Activated T-helper 1 cell treated with anti-CD3 and anti-CD28 coated beads, Interleukin-12 subunit alpha, Interleukin-12 subunit beta, Interleukin-2, Interleukin-4 antibody, amounts not matched to agents 30 ng/mL and 10 ng/mL and 1 ng/mL, durations not matched to agents 14 hours and 24 hours and 36 hours (primary cell): ENCODE measurements at places on chromosomes 3 and 15.

DNA sequence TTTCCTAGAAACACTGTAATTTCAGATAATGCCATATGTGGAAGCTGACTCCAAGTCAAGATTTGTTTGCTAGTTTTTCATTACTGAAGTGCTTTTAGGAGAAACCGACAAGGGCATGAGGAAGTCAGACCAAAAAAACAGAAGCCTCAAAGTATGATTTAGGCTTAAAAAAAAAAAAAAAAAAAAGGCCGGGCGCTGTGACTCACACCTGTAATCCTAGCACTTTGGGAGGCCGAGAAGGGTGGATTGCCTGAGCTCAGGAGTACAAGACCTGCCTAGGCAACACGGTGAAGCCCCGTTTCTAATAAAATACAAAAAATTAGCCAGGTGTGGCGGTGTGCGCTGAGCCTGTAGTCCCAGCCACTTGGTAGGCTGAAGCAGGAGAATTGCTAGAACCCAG, 11.6 kb downstream of the RPL15 start:
- DNase-seq, result no peak

- no peak for DNase-seq
These were observed 351.7 kb downstream of the IGSF11 start for GRCh38 chr3:118682921-118683320.

DNA sequence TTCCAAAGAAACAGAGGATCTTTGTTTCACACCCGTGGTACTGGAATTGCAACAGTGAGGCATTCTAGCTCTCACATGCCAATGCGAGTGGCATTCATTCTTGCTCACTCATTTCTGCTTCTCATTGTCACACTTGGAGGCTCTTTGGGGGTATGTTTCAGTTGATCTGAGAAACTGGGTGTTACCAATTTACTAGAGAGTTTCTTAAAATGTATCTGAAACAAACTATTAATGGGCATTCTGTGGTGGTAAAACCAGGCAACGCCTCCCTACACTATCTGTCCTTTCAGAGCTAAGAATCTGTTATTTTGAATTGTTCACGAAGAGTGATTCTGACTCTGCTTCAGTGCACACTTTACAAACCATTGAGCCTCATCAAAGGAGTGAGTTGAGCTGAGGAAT, 140.6 kb upstream of the BHLHE40 start:
- DNase-seq, result no peak

DNA sequence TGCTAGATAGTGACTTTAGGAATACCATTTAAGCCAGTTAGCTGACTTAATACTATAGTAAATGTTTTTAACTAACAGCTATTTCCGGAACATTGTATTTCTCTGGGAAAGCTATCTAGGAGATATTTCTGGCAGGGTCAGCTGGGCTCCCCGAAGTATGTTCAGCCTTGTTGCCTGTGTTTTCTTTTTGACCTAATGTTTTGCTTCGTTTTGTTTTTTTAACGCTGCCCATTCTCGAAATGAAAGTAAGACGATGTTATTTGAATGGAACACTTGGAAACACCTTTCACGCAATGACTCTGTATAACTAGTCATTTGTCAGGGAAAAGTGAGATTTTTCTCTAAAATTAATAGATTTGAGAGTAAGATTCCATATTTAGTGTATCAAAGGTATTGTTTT, 702.9 kb upstream of the NAALADL2 start:
- no peak for DNase-seq

DNA sequence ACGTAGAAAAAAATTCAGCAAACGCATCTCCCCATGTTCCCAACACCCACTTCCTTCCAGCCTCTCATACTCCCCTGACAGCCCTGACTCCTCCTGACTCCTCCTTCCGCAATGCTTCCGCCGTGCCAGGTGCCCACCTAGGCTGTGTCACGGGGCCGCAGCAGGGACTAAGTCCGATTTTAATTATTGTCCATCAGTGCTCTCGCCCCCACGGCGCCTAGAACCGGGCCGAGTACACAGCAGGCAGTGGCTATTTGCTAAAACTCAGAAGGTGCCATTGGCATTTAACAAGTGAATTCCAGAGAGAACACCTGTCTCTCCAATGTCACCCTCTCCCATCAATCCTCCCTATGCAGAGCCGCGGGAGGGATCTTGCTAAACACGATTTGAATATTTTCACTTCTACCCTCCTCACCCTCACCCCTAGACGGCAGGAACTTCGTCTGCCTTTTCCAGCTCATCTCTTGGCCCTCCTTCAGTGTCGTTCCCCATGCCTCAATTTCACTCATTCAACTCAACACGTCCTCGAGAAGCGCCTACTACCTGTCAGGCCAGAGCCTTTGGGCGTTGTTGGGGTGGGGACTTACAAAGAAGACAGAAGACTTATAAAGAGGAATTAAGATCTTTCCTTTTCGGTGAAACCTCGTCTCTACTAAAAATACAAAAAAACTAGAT, 11.5 kb upstream of the SHF start:
- DNase-seq, result no peak

DNA sequence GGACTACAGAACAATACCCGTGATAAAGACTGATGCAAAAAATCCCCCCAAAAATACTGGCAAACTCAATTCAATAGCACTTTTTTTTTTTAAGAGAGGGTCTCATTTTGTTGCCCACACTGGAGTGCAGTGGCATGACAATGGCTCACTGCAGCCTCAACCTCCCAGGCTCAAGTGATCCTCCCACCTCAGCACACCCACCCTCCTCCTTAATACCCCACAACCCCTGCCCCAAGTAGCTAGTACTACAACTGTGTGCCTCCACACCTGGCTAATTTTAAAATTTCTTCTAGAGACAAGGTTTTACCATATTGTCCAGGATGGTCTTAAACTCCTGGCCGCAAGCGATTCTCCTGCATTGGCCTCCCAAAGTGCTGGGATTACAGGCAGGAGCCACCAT, 11.4 kb downstream of the TOP2B start:
- no peak for DNase-seq

GRCh38 chr3:24678421-24678865, 183.8 kb upstream of the THRB start:
- peak; percentile 14 for DNase-seq

GRCh38 chr3:187086831-187087230, 52.5 kb downstream of the RPL39L start:
- no peak for DNase-seq

DNA sequence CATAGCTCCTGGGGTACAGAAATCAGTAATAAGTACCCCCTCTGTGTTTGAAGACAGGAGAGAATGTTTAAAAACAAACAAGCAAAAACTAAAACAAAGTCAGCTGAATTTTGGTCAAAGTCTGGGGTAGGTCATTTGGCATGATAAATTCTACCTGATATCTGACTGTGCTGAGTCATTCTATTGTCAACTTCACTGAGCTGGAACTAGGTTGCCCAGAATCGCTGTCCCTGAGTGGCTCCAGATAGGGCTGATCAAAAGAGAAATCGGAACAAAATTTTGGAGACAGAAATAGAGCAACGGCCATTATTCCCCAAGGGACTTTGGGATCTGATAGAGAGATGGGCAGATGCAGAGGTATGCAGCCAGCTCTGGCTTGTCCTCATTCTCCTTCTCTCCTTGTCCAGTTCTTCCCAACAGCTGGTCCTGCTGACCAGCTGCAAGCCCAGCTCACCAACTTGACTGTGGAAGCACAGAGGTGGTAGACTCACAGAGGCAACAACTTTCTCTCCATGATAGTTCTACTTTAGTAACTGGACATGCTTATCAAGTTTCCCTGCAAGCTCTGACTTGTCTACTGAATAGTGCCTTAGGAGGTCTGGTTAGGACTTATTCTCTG, 57.3 kb upstream of the MYRIP start:
- DNase-seq, result no peak

DNA sequence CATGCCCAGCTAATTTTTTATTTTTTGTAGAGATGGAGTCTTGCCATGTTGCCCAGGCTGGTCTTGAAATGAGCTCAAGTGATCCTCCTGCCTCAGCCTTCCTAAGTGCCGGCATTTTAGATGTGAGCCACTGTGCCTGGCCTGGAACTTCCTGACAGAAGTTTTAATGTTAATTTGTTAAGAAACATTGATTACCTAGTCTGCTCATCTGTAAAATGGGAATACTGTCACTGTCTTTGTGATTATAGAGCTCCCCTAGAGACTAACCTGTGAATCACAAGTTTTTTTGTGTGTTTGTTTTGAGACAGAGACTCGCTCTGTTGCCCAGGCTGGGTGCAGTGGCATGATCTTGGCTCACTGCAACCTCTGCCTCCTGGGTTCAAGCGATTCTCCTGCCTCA, 4.3 kb upstream of the EIF3J start:
- no peak for DNase-seq

DNA sequence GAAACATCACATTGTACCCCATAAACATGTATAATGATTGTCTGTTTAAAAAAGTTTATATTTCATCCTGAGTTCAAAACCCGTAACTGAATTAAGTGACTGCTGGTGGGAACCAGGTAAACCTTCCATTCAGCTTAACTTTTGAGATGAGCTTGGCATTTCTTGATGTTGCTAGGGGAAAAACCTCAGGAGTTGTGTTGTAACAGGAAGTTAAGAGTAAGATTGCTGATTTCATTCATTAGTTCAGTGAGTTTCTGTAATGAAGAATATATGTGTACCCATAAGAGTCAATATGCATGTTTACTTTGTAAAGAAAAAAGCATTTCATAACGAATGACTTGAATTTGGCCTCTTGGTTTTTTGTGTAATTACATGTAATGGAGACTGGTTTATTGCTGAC, 32.5 kb downstream of the CTSH start:
- no peak for DNase-seq

DNA sequence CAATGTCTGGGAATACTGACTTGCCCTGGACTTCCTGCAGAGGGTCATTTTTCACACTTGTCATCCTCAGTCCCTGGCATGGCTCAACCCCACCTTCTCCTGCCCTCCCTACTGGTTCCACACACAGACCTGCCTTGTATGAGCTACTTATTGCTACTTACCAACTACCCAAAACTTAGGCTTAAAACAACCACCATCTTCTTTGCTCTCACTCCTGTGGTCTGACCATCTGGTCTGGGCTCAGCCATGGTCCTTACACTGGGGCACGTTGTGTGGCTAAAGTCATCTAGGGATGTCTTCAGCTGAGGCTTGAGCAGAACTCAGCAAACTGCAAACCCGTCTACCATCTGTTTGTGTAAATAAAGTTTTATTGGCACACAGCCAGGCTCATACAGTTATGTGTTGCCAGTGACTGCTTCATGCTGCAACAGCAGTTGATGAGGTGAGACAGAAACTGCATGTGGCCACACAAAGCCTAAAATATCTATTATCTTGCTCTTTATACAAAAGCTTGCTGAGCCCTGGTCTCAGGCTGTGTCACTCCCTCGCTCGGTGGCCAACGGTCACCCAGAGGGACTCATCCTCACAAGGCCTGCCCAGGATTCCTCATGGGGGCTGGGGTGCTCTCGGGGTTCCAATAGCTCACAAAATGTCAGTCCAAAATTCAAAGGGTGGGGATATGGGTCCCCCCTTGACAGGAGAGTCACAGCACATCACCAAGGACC, 43.5 kb downstream of the KLF15 start:
- no peak for DNase-seq

DNA sequence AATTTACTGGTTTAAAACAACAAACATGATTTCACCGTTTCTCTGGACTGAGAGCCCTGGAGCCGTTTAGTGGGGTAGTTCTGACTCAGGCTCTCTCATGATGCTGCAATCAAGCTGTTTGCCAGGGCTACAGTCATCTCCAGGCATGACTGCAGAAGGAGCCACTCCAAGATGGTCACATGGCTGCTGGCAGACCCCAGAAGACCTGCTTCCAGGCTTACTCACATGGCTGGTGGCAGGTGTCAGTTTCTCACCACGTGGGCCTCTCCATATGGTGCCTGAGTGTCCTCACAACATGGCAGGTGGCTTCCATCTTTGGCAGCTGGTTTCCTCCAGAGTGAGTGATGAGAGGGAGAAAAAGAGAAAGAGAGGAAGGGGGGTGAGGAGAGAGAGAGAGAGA, 378.3 kb upstream of the RGMA start:
- no peak for DNase-seq

GRCh38 chr3:59783468-59783988, 733.7 kb upstream of the CFAP20DC start:
- peak; percentile 31 for DNase-seq

- no peak for DNase-seq
These were observed 33.7 kb downstream of the THRB start for GRCh38 chr3:24460974-24461373.

- DNase-seq, result no peak
These were observed 80.9 kb upstream of the ARHGEF26 start for GRCh38 chr3:154040283-154040682.

DNA sequence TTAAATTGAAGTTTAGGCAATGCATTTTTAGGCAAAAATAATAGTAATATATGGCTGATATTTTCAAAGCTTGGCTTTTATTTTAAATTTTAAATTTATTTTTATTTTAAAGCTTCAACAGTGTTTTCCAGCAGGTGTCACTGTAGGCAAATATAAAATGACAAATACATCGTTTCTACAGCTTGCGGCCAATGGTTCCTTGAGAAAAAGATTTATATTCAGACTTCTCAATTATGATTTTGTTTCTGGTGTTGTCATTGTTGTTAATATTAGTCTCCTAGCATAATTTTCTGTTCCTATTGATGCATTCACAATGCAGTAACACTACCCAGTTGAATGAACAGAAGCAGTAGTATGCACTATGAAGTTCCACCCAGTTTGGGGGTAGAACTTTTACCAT, 220.7 kb upstream of the DNAJC19 start:
- no peak for DNase-seq

- DNase-seq, result no peak
These were observed 154.6 kb upstream of the MBNL1 start for GRCh38 chr3:152113992-152114651.

DNA sequence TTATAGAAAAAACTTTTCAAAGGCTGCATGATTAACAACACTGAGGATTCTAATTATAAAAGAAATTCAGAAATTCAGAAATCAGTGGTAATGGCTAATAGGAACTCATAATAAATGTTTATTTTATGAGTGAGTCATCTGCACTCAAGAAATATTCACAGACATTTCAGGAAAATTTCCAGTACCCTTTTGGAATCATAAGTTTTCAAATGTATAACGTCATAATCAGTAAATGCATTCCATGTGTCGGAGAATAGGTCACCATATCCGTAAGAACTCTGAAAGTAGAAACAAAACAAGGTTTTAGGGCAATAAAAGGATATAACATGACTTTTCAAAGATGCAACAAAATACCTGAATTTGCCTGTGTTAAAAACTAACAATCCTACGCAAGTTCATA, 24.7 kb downstream of the EOGT start:
- no peak for DNase-seq

DNA sequence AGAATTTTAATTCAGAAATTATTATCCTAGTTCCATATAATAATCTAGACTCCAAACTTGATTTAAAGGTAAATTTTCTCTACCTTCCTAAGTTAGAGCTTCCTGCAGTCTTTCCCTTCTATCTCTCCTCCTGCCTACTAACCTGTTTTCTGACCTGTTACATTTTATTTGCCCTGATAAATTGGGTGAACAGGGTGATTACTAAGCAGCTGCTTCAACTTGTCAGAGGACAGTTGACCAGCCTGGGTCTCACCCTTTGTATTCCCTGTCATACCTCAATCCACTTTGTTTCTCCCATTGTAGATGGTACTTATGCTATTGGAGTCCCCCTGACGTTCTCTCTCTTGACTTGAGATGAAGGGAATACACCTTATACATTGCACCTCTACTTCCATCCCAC, 28.4 kb upstream of the MYRIP start:
- DNase-seq, result no peak
